Right lobe of liver (tissue), 6 donors: ENCODE measurements at places on chromosomes 2 and 18. TPM values are rescaled to one million over a fixed set of nuclear protein-coding genes. Genes with fewer than 3 reads are reported as not detected.

ARHGEF4 gene
- total RNA-seq: not detected

UGT1A8 gene
- 2.5 TPM for total RNA-seq

TANC1 gene
- 11.7 TPM for total RNA-seq

CHRNA1 gene
- not detected for total RNA-seq

KCNG2 gene
- not detected for total RNA-seq

MEP1B gene
- total RNA-seq: 0.70 TPM

MAP3K19 gene
- total RNA-seq: not detected

C1QL2 gene
- total RNA-seq: not detected

B3GNT7 gene
- total RNA-seq: 0.87 TPM

CYTIP gene
- total RNA-seq: 1.1 TPM

XDH gene
- total RNA-seq: 47.4 TPM

CCL20 gene
- 46.3 TPM for total RNA-seq

GRCh38 chr2:232416521-232417470, 10.2 kb downstream of the ALPG start:
- no peak overlapping the region for H3K27ac ChIP-seq
- no peaks in the 10 kb centered on the region for H3K36me3 ChIP-seq
- no peak overlapping the region for H3K4me3 ChIP-seq
- no peaks in the 10 kb centered on the region for H3K4me1 ChIP-seq
- no peak for DNase-seq
- H3K27me3 ChIP-seq: peaks cover 21% of the 10 kb centered on the region

DNA sequence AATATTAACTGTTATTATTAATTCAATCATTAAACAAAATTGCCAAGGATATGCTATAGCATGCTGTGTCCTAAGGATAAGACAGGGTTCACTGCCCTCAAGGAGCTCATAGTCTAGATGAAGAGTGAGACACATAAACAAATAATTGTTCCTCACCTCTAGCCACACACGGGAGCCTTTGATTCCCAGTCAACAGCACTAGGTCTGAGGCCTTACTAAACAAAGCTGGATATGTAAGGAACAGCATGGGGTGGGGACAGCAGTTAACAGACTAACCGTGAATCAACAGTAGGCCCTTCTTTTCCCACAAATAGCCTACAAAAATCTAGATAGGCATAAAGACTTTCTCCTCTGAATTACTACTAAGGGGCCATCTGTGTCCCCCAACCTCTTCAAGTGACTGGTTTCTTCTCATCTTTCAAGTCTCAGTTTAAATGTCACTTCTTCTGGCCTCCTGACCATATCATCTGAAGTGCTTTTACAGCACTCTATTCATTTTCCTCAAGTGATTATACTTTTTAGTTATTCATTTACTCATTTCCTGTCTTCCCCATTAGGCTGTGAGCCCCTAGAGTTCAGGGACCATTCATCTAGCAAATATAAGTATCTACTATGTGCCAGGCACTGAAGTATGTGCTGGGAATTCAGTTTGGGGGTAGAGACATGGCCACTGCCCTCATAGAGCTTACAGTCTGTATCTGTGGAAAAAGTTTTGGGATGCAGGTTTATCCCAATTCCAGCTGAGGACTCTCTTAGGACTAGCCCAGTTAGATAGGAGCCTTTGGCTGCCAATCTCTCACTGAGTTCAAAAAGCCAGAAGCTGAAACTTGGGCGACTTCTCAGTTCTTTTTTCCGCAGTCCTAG, 29.9 kb upstream of the IHH start:
- no peaks in the 10 kb centered on the region for H3K27me3 ChIP-seq
- H3K4me1 ChIP-seq: peaks cover 3% of the 10 kb centered on the region
- DNase-seq: no peak

DNA sequence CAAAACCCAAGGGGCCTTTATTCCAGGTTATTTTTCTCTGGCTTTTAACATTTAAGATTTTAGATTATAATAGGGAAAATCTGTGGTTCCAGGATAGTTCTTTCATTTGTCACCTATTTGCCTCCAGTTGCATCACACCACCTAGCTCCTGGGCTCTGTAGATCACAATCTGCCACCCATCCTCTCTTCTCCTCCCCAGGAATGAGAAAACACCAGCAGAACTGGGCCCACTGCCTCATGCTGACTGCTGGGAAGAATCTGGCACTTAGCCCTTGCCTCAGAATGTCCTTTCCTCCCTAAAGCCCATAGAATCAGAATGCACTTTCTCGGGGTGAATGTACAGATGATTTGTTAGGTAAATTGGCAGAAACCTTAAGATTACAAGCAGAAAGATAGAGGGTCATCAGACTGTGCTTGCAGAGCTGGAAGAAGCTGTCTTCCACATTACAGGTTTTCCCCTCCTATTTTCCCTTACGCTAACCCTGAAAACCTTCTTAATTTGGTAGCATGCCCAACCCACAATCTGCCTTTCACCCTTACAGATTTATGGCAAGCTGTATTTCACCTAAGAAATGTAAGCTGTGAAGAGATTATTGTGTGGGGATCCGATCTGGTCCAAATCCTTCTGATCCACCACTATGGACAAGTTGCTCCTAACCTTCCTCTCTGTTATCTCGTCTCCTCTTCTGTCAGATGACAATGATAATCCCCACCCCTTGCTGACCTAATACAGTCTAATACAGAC, 72.6 kb downstream of the LRRC30 start:
- H3K4me1 ChIP-seq: no peaks in the 10 kb centered on the region
- no peak for DNase-seq
- no peaks in the 10 kb centered on the region for H3K36me3 ChIP-seq
- H3K27me3 ChIP-seq: no peaks in the 10 kb centered on the region
- no peak overlapping the region for H3K4me3 ChIP-seq
- H3K27ac ChIP-seq: no peak overlapping the region

GRCh38 chr18:48669991-48670750, 131.3 kb downstream of the CTIF start:
- H3K27me3 ChIP-seq: no peaks in the 10 kb centered on the region
- H3K4me3 ChIP-seq: no peak overlapping the region
- H3K27ac ChIP-seq: no peak overlapping the region
- DNase-seq: no peak
- peaks cover 14% of the 10 kb centered on the region for H3K36me3 ChIP-seq

DNA sequence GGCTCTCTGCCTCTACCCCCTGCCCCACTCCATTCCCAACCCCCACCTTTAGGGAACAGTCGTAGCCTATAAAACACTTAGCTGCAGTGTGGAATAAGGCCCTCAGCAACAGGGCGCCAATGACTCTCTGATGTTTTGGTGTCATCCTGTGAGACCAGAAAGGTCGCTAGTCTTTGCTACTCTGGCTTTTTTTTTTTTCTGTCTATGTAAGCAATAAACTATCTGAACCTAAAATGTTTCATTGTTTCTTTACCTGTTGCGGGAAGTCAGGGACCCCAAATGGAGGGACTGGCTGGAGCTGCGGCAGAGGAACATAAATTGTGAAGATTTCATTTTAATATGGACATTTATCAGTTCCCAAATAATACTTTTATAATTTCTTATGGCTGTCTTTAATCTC, 154.6 kb downstream of the COPS8 start:
- DNase-seq: no peak
- H3K4me1 ChIP-seq: peaks cover 4% of the 10 kb centered on the region
- no peak overlapping the region for H3K4me3 ChIP-seq
- no peak overlapping the region for H3K27ac ChIP-seq

DNA sequence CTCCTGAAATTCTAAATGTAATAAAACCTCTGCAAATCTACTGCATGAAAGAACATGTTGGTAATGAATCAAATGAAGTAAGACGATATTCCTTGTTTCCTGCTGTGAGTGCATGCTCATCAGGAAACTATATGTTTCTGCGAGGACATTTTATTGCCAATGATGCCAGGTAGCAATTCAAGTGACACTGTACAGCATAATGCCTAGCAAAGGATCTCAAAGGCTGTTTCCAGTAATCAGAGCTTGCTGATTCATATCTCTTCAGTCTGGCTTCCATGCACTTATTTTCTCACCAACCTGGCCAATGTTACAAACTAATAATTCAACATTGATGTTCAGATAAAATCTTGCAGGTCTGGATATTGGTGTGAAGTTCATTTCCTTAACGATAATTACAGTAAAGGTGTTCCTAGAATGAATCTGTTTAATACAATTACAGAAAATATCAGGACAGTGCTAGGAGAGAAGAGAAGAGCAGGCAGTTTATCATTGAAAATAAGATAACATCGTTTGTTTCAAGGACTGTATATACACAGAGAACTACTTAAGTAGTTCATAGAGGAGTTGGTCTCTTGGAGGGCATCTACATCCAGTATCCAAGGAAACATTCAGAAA, 568.5 kb upstream of the SOX11 start:
- no peaks in the 10 kb centered on the region for H3K27me3 ChIP-seq
- no peak overlapping the region for H3K27ac ChIP-seq
- H3K36me3 ChIP-seq: no peaks in the 10 kb centered on the region
- DNase-seq: no peak
- H3K4me3 ChIP-seq: no peak overlapping the region

- no peak for DNase-seq
- no peaks in the 10 kb centered on the region for H3K4me1 ChIP-seq
- no peaks in the 10 kb centered on the region for H3K36me3 ChIP-seq
- H3K27me3 ChIP-seq: no peaks in the 10 kb centered on the region
- H3K27ac ChIP-seq: peak overlapping the region; percentile 36
- H3K4me3 ChIP-seq: no peak overlapping the region
Measured at GRCh38 chr2:108594982-108595464, 60.8 kb downstream of the LIMS1 start.

DNA sequence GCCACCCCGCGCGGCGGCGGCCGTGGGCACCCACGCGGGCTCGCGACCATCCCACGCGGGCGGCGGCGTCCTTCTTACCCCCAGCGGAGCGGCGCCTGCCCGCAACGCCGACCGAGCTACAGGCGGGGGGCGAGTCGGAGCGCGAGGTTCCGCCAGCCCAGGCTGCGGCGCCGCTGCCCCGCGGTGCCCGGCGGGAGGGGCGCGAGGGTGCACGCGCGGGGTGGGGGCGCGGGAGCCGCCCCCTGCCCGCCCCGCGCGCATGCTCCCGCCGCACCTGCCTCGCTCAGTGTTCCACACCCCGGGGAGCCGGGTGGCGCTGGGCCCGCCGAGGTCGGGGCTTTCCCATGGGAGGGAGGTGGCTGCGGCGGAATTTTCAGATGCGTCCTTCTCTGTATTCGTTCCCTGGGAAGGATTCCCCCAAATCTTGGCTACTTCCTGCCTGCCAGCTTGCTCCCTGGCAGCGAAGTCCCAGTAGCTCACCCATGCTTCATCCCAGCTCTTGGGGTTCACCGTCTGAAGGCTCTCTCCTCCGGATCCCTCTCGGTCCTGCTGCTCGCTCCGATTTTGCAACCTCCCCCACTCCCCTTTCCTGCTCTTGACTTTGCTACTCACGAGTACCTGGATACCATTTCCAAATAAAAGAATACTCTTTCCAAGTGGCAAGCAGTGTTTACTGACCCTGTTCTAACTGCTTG, at the start of gene L3MBTL4:
L3MBTL4 (minus strand) TSS at position 189 of the 695 bp plus-strand sequence. CDS start 103,286 bp downstream, outside the sequence.
- no peaks in the 10 kb centered on the region for H3K36me3 ChIP-seq
- peak within 1 kb of the TSS; percentile 91 for H3K4me3 ChIP-seq
- H3K27ac ChIP-seq: peak within 1 kb of the TSS; percentile 96
- peak; percentile 86 for DNase-seq
- no peaks in the 10 kb centered on the region for H3K4me1 ChIP-seq

DNA sequence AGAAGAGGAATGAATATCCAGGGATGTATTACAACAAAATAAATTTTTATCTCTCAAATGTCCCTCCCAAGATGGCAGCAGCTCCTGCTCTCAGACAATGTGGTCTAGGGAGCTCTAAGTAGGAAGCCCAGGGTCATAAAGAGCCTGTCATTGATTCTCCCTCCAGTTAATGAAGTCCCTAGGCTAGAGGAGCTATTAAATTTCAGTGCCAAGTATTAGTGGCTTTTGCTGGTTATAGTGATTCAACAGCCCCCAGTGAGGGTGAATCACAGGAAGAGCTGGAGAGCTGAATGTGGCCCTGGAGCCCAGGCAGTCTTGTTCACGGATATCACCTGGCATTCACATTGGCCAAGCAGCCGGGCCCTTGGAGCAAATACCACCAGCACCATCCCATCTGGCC, 109.8 kb upstream of the YPEL5 start:
- H3K4me3 ChIP-seq: no peak overlapping the region
- no peaks in the 10 kb centered on the region for H3K4me1 ChIP-seq
- DNase-seq: no peak
- no peaks in the 10 kb centered on the region for H3K27me3 ChIP-seq
- no peaks in the 10 kb centered on the region for H3K36me3 ChIP-seq

DNA sequence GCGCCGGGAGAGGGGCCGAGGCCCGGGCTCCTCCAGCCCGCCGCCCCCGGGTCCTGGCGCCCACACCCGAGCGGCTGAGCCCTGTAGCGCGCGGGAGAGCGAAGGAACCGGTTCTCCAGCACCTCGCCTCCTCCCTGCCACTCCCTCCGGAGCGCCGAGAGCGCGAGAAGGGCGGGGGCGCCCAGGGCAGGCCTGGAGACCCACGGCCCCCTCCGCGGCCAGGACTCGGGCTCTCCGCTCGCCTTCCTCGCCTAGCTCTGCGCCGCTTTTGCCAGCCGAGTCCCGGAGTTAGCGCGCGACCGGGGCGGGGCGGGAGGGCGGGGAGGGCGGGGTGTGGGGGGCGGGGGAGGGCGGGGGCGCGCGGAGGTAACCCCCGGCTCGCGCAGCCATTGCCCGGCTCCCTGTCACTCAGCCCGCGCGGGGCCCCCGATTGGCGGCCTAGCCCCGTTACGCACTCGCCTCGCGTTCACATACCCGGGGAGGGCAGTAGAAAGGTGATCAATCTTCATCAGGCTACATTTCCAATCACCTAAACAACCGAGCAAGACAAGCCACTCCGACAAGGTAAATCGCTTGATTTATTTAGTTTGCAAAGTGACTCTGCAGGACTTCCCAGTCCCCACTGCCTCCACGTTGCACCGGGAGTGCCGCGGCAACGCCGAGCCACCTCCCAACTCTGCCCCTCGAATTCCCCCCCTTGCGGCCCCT, at the start of gene OTX1:
OTX1 (plus strand) TSS at position 497 of the 708 bp plus-strand sequence. CDS start 2,161 bp downstream, outside the sequence.
- H3K36me3 ChIP-seq: no peaks in the 10 kb centered on the region
- H3K27ac ChIP-seq: no peak within 1 kb of the TSS
- peak; percentile 74 for DNase-seq
- H3K4me3 ChIP-seq: peak within 1 kb of the TSS; percentile 52
- peaks cover 4% of the 10 kb centered on the region for H3K27me3 ChIP-seq
- no peaks in the 10 kb centered on the region for H3K4me1 ChIP-seq

DNA sequence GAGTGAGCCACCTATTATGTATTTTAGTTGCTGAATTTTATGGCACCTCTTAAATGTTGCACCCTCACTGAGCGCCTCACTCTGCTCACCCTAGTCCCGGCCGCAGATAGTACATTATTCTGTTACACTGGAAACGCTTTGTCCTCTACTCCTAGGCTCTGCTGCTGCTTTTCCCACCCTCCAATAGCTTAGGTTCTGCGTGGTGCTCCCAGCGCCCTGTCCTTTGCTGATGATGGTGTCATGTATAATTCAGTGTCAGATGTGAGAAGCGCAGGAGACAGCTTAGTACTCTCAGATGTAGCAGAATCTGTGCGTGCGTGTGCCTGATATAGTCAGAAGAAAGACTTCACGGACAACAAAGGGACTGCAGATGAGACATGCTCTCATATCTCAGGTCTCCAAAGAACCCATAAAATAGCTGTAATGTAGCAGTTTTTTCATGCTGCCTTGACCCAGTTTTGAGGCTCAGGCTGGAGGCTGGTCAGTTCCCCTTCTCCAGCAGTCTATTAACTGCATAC, 1.4 kb upstream of the REEP1 start:
- DNase-seq: no peak
- H3K27me3 ChIP-seq: no peaks in the 10 kb centered on the region
- no peak overlapping the region for H3K4me3 ChIP-seq
- no peaks in the 10 kb centered on the region for H3K36me3 ChIP-seq
- H3K4me1 ChIP-seq: peaks cover 5% of the 10 kb centered on the region

- no peaks in the 10 kb centered on the region for H3K36me3 ChIP-seq
- no peak overlapping the region for H3K4me3 ChIP-seq
- DNase-seq: no peak
- no peaks in the 10 kb centered on the region for H3K27me3 ChIP-seq
- no peak overlapping the region for H3K27ac ChIP-seq
Measured at GRCh38 chr2:127392133-127392827, 4.5 kb upstream of the MAP3K2 start.
